ENCODE measurements at places on chromosomes 5 and 9.

- no peak for DNase-seq
Observed at GRCh38 chr9:136621019-136621733, 41.5 kb upstream of the EGFL7 start.

- DNase-seq: no peak
Observed at GRCh38 chr5:161421067-161421466, 125.5 kb downstream of the GABRB2 start.

DNA sequence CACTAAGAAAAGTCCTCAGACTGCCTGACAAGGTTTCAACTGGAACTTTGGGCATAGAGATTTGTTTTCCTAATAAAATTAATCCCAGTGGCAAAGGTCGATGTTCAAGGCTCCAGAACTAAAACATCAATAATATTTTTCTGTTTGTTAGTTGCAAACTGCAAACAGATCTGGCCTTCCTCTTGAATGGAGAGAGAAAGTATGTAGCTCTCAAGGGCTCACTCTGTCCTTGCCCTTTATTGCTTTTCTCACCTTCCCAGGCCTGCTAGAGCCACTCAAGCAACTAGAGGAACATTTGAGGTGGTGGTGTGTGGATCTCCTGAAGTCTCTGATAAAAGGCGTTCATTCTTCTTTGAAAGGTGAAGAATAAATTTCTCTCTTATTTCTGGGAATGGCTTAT lies 16.6 kb downstream of the ALDH1A1 start:
- no peak for DNase-seq

- peak; percentile 74 for DNase-seq
Observed at GRCh38 chr9:32738501-32739172, 44.7 kb upstream of the TMEM215 start.

- DNase-seq: no peak
Observed at GRCh38 chr9:93091453-93092081, 4.5 kb upstream of the CARD19 start.

- no peak for DNase-seq
Observed at GRCh38 chr5:141618030-141618803, 583 bp downstream of the DIAPH1 start.

- DNase-seq: no peak
Observed at GRCh38 chr9:121758693-121759092, 107.3 kb downstream of the DAB2IP start.

DNA sequence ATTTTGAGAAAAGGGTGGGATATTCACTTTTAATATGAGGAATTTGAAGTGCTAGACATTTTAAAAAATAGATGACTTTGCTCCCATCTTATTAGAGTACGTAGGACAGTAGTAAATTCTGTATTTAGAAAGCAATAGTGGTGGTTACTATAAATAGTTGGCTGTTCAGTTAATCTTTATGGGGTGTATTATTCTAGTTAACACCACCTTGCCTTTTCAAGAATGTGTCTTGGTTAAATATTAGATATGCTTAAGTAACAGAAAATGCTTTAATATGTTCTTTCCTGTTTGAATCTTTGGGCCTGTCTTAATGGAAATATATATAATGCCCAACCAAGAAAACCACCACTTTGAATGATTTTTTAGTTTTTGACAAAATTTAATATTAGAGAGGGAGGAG lies 608.7 kb upstream of the FAM174A start:
- DNase-seq: no peak

GRCh38 chr5:54476682-54477081 lies 21.2 kb downstream of the HSPB3 start:
- no peak for DNase-seq

DNA sequence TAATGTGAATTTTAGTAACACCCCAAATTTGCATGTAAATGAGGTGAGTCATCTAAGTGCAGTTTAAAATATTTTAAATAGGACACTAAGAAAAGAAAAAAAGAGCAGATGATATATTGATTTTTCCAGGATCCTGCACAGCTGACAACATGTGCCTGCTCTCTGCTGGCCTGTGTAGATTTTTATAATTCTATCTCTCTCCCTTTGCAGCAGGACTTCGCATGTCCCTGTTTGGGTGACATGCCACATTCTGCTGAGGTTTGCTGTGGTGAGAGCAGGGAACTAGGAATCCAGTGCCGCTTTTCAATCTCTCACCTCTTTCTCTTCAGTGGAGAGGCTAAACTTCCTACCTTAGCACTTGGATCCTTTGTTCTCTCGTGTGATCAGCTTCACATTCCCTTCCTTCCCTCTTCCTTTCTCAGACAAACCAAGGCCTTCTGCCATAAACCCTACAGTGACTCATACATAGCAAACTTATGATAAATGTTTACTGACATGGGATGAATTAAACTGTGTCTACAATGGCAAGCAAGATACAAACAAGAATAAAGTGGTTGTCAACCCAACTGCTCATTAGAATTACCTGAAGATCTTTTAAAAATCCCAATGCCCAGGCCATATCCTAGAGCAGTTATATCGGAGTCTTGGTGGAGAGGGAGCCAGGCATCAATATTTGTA lies 198.8 kb upstream of the EFNA5 start:
- no peak for DNase-seq

- DNase-seq: no peak
Observed at GRCh38 chr9:115305543-115305942, 187.6 kb upstream of the TNC start.

GRCh38 chr5:176620333-176620981 lies 9.9 kb downstream of the SNCB start:
- DNase-seq: no peak

- no peak for DNase-seq
Observed at GRCh38 chr5:77208507-77209163, 1.8 kb upstream of the PDE8B start.

DNA sequence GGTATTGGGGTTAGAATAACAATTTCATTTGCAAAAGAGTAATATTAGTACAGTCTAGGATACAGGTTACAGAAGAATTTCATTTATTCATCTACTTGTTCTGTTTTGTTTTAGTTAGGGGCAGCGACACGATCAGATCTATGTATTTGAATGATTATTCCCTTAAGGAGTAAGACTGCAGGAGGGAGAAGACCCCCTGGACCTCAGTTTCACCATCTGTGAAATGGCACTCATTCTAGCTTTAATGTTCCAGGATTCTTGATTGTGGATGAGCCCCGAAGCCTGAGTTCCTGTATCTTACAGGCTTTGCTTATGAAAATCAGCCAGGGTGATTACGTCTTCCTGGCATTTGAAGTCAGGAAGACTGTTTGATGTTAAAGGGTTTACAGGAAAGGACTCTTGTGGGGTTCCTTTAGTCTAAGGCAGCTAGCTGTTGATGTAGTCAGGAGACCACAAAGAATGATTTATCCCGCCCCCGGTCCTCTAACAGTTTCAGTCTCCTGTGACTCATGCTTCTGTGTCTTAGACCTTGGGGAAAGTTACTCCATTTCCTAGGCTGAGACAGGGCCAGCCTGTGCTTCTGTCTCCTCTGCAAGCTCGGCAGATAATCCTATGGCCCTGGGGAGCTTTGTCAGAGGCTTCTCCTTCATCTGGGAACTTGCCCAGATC lies 11.5 kb downstream of the SMIM3 start:
- DNase-seq: no peak

GRCh38 chr9:121562301-121562700 lies 62.7 kb upstream of the GGTA1 start:
- no peak for DNase-seq

DNA sequence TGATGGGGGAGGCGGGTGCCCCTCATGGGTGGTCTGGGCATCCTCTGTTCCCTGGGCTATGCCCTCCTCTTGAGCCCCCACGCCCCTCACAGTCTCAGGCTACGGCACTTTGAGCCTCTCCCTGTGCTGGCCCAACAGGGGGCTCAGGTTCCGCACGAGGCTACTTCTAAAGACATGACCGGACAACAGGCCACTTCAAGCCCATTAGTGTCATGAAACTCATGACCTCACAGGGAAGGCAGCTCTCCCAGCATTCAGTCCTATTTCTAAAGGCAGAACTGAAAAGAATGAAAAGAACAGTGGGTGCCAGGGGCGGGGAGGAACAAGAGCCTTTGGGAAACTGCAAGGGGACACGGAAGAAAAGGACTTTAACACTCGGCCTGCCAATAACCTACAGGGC lies 45.0 kb downstream of the COL23A1 start:
- no peak for DNase-seq

DNA sequence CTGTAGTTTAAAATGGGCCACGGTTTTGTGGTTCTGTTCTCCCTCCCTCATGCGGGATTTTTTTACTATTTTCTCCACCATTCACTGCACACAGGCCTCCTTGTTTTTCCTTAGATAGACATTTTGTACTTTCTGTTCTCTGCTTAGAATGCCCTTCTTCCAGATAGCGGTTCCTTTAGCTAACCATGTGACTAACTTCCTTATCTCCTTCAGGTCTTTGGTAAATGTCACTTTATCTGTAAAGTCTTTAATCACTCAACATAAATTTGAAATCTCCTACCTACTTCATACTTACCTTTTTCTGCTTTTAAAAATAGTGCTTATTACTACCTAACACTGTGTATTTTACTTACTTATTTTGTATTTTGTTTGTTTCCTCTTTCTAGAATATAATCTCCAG lies 15.0 kb downstream of the FER start:
- no peak for DNase-seq

DNA sequence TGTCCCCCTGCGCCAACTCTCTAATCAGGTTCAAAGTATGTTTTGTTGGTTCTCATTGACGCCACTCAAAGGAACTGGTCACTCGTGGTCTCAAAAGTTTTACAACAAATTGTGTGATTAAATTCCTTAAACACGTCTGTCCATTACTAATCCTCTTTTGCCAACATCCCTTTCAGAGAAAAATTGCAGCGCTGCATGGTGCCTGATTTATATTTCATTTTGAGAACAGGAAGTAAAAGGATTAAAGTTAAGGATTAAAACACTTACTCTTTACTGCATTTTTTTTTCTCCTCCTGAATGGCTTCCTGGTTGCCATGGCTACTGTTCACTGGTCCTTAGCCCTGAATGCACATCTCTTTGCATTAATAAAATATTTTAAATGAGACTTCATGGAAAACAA lies 383.5 kb downstream of the GLIS3 start:
- peak; percentile 62 for DNase-seq

- DNase-seq: no peak
Observed at GRCh38 chr9:78622126-78622525, 325.2 kb downstream of the PSAT1 start.

GRCh38 chr9:135615666-135616618 lies 23.4 kb downstream of the GLT6D1 start:
- DNase-seq: peak; percentile 86

DNA sequence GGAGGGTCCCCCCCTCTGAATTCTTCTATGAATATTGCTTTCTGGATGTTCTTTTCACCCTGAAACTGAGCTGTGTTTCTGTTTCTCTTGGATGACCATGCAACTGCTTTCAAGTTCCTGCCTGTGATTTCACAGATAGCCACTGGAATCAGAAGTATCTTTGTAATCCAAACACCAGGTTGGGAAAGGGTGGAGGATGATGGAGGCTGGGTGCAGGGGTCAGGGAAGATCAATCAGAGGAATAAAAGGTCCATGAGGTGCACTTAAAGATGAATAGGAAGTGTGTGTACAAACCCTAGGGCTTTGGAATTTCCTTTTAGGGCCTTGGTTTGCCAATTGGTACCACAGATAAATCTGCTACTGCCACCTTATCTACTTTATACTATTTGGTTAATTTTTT lies 68.2 kb upstream of the AGXT2 start:
- DNase-seq: no peak

DNA sequence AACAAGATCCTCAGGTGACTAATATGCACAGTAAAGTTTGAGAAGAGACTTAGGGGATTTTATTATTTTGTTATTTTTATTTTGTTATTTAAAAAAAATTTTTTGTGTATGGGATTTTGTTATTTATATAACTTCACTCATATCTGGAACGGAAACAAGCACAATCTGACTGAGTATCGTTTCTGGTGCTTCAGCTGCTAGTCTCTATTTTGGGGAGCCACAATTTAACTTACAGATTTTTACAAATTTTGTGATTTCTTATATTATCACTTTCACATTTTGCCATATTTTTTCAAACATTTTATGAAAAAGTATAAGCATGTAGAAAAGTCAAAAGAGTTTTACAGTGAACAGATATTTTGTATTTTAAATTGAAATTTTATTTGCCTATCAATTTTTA lies 208.7 kb downstream of the CCDC171 start:
- DNase-seq: no peak

- DNase-seq: no peak
Observed at GRCh38 chr9:78601957-78602565, 305.1 kb downstream of the PSAT1 start.

- no peak for DNase-seq
Observed at GRCh38 chr9:118236625-118237024, 532.4 kb downstream of the TLR4 start.

DNA sequence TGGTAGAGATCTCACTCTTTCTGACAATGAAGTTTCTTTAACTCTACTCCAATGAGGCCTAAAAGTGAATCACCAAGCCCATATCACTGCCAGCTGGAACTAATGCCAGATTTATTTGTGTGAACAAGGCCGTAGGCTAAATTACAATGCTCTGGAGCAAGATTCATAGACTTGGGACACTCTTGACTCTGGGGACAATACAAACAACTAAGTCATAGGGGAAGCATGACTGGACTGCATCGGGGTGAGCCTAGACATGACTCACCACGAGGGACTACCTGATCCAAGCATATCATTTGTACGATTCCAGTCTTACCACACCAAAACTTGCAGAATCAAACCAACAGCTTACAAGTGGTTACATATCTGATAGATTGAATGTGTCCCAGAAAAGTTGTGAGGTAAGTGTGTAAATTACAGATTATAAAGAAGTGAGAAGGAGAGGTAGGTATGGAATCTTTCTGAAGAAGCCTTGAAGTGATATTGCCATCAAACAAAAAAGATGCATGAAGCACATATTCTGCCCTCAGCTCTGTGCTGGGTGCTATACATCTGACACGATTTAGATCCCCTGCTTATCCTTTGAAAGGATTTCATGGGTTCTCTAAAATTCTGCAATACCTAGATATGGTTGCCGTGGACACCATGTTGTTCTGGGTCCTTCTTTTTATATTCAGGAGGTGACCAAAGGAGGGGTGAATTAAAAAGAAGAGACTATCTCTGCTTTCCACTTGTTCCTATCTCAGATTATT lies 199.3 kb upstream of the PDE4D start:
- no peak for DNase-seq

DNA sequence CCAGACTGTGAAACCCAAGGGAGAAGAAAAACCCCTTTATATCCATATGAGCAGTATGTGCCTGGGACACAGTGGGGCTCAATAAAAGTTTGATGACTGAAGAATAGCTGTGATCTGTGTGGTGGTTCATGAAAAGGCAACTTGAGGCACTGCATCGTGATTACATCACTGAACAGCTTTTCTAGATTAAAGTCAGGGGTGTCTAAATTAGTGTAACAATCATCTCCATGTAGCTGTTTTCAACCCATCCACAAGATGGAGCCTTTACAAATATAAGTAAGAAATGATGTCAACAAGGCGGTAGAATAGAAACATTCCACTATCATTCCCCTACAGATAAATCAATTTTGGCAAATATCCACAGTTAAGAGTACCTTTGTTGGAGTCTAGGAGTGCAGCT lies 55.5 kb downstream of the PRRC1 start:
- no peak for DNase-seq
